ENCODE measurements at places on chromosomes 6 and 20.
A peak's percentile ranks its signal among the peaks of the same experiment; 100 is the strongest.

- DNase-seq, result no peak
These were observed 960.5 kb downstream of the KIF16B start for GRCh38 chr20:15612769-15613168.

- DNase-seq, result no peak
These were observed 167.1 kb downstream of the LAMA2 start for GRCh38 chr6:129050086-129050485.

- no peak for DNase-seq
These were observed 58.2 kb downstream of the BMP7 start for GRCh38 chr20:57208198-57208597.

GRCh38 chr6:3088968-3089367, 20.7 kb downstream of the RIPK1 start:
- no peak for DNase-seq

DNA sequence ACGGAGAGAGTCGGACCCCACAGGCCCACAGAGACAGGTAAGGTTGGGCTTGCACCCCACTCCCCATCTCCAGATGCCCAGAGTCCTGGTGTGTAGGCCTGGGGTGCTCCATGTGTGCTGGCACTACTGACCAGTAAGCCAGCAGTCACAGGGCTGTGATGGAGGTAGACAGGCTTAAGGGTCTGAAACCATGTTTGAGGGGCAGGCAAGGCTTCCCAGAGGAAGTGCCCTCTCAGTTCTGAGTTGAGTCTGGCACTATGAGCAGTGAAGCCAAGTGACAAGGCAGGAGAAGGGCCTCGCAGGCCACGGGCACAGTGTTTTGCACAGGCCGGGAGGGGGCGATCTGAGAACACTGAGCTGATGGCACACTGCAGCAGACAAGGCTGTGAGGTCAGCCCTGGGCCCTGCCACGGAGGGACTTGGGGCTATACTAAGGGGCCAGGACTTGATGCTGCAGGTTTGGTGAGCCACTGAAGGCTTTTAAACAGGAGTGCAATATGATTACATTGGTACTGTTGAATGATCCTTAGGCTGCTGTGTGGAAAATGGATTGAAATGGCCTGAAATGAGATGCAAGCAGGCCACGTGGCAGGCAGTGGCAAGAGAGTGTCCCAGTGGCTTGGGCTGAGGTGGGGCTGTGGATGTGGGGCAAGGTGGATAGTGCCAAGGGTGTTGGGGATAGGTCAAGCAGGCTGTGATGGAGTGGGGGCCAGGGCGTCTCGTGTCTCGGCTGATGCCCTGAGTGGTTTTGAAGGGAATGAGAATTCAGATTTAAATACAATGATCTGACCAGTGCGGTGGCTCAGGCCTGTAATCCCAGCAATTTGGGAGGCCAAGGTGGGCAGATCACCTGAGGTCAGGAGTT, 20.3 kb downstream of the TTBK1 start:
- peak; percentile 53 for DNase-seq

- no peak for DNase-seq
These were observed 82.0 kb downstream of the PTPRK start for GRCh38 chr6:128438393-128438792.

GRCh38 chr20:36563374-36563773, 10.0 kb upstream of the TGIF2 start:
- DNase-seq, result no peak

GRCh38 chr6:37145443-37145842, 24.5 kb upstream of the PIM1 start:
- DNase-seq, result no peak
